ENCODE measurements at places on chromosomes 1 and 21.
A peak's percentile ranks its signal among the peaks of the same experiment; 100 is the strongest.

- DNase-seq: no peak
These were observed 27.3 kb downstream of the ZBTB8OS start for GRCh38 chr1:32622806-32623681.

GRCh38 chr1:201139306-201139705 is 12.3 kb upstream of the ASCL5 start:
- no peak for DNase-seq

DNA sequence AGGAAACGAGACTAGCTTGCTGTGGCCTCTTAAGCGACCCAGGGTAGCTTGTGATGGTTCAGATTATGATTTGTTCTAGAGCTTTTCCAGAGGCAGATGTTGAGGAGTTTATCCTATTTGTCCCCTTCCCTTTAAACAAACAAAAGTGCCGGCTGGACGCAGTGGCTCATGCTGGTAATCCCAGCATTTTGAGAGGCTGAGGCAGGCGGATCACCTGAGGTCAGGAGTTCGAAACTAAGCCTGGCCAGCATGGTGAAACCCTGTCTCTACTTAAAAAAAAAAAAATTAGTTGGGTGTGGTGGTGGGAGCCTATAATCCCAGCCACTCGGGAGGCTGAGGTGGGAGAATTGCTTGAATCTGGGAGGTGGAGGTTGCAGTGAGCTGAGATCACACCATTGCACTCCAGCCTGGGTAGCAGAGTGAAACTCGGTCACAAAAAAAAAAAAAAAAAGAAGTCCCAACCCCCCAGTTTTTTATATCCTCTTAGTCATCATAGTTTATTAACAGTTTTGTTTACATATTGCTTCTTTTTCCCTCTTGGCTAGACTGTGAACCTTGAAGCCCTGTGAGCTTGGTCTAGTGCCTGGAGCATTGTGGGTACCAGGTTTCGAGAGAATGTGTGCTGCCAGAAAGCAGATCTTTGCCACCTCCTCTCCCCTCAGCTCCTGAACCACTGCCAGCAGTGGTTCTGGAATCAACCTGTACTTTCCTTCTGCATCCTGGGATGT is 29.8 kb downstream of the MAPKAPK2 start:
- DNase-seq: no peak

- DNase-seq: no peak
These were observed 173.3 kb upstream of the KLHDC7A start for GRCh38 chr1:18307329-18307898.

GRCh38 chr1:35475856-35476674 is 81.1 kb downstream of the KIAA0319L start:
- no peak for DNase-seq

DNA sequence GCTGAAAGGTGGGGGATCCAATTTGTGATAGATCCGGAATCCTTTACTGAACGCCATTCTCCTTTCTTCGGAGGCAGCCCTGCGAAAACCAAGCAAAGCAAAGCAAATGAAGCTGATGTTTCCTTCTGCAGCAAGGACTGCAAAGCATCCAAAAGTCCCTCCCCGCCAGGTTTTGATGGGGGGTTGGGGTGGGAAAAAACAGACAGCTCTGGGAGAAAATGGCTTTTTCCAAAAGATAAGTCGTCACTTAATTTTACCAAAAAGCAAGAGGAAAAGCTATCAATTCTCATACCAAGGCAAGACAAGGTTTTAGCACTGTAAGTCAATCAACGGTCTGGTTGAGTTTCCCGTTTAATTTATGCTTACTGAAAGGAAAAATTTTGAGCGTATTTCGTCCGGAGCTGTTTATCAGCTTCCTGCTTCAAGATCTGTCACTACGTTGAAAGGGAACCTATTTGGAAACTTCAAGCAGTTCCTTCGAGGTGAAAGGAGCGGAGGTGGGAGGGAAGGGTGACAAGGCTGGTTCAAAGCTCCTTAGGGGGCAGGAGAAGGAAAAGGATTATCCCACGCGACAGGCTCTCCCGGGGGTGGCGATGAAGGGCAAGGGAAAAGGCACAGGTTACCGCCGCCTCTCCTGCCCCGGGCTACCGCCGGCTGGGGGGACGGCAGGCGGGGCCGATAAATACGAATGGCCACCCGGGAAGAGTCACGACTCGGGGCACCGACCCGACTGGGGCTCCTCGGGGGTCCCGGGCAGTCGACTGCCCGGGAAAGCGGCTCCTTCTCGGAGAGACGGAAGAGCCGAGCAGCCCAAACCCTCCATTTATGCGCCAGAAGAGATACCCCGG is 750 bp downstream of the SYNJ1 start:
- peak; percentile 30 for DNase-seq

- no peak for DNase-seq
These were observed 258.3 kb upstream of the TMPRSS15 start for GRCh38 chr21:18661842-18662241.

DNA sequence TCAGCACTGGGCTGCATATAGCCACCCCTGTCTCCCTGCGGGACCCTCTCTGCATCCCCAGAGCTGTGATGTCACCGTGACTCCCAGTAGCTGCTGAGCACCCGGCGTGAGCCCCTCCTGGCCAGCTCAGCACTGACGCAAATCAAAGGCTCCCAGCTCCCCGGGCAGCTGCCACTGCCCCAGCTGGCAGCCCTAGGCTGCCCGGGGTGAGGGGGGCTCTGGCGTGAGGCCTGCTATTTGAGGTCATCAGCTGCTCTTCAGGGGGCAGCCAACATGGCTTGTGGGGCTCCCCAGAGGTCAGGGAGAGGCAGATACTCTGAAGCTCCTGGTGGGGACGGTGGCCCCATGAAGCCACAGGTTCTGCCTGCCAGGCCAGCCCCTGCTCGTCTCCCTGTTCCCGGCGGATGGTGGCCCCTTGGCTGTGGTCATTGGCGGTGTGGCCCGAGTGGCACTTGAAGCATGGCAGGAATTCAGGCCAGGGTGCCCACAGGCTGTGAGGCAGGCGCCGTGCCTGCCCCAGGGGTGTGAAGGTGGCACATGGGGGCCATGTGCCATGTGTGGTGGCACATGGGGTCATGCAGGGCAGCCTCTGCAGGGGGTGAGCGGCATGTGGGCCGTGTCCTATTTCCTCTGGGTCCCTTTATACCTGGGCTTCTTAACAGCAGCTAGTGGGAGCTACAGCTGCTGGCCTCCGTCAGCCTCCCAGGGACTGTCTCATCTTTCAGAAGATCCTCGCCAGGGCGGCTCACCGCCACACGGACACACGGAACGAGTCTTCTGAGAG is 85.4 kb downstream of the SIK1 start:
- no peak for DNase-seq

DNA sequence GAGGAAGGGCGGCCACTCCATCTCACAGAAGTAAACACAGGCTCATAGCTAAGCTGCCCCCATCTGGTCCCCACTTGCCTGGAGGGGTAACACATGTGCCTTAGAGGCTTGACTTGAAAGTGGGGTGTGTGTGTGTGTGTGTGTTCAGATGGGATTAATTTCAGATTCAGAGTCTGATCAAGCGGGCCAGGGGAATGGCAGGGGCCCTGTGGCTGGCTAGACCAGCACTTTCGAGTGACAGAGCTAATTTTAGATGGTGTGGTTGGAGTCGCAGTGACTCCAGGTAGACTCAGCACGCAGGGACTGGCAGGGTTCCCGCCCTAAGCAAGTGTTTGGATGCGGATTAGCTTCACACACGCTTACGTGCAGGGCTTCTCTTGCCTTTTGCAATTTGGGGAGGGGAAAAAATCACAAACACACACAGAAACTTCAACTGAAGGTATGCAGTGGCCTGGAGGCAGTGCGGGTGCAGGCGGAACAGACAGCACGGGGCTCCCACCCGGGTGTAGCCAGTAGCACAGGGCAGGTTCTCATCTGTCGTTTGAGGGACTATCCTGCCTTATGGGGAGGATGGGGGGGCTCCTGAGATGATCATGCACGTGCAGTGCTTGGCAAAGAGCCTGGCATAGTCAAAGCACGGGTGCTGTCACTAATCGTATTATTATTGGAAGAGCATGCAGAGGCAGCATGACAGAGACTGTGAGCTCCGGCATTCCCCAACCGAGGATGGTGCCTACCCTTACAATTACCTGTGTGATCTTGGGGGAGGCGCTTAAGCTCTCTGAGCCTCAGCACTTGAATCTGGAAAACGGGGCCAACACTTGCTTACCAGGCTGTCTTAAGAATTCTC is 1.3 kb downstream of the EDN2 start:
- DNase-seq: no peak

- DNase-seq: no peak
These were observed 91.9 kb downstream of the FCRL5 start for GRCh38 chr1:157460381-157460780.

Measured in neuronal stem cell (in vitro differentiated cells).